ENCODE measurements at places on chromosomes 5 and 9. TPM values are rescaled to one million over a fixed set of nuclear protein-coding genes. Genes with fewer than 3 reads are reported as not detected.

GRCh38 chr9:37421914-37422288, 595 bp upstream of the GRHPR start:
- ATAC-seq: no peak

- no peak for ATAC-seq
Observed at GRCh38 chr5:142009886-142010285, 2.9 kb downstream of the GNPDA1 start.

DNA sequence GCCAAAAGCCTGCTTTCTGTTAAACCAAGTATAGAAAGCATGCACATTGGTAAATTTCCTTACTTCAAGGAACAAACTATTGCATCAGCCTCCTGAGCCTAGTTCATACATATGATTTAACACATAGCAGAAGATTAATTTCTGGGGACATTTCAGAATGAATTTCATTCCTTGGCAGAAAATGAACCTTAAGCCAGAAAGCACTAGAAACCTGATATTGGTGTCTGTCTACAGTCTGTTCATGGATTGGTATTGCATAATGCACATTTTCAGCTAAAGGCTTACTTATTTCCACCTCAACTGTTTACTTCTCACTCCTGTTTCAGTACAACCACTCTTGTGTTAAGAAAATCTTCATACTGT, 1471.8 kb upstream of the NUDT12 start:
- ATAC-seq: peak; percentile 66

Gene GALNT12
- 1.2 TPM for total RNA-seq

DNA sequence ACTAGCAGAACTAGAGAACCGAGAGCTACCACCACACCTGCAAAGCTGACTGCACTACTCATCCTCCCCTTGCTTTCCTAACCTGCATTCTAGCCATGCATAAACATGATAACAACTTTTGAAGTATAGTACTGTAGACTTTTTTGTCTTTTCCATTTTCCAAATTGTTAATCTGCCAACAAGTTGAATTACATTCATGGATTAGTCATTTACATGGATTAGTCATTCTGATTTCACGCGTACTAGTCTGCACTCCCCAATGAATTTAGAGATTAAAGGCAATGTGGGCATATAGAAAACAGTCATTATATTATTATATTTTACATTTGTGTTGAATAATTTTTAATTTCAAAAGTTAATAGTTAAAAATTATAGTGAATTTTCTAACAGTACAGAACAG, 81.4 kb downstream of the EDIL3 start:
- no peak for ATAC-seq

DNA sequence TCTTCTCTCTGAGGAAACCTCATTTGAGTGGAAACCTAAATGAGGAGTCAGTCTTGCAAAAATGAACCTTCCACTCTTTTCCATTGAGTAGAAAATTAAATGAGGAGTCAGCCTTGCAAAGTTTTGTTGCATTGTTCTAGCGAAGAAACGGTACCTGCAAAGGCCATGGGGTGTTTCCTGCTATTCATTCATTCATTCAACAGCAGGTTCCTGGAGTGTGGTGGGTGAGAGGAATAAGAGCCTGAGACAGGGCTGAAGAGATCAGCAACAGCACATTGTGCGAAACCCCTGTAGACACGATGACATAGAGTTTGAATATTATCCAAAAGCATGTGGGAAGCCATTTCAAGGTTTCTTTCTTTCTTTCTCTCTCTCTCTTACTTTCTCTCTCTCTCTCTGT, 14.6 kb upstream of the SETX start:
- no peak for ATAC-seq

DNA sequence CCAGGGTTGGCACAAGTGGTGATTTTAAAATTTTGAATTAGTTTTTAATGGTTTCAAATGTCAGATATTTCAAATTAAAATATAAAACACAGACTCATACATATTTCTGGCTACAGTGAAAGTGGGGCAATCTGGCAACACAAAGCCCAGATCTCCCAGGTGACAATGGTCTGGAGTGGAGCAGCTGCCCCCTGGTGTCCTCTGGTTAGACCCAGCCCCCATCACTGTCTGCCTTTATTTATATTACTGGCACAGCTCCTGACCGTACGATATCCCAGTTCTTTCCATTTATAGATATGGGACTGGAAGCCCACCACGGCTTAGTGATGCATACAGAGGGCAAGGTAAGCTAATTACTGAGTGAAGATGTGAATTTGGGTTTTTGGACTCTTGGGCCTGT, 37.3 kb downstream of the MACIR start:
- no peak for ATAC-seq

GRCh38 chr9:109463924-109464625, 34.0 kb downstream of the PTPN3 start:
- ATAC-seq: no peak

Gene MYORG
- 2.3 TPM for total RNA-seq

Gene PRDM9
- 0.05 TPM for total RNA-seq

DNA sequence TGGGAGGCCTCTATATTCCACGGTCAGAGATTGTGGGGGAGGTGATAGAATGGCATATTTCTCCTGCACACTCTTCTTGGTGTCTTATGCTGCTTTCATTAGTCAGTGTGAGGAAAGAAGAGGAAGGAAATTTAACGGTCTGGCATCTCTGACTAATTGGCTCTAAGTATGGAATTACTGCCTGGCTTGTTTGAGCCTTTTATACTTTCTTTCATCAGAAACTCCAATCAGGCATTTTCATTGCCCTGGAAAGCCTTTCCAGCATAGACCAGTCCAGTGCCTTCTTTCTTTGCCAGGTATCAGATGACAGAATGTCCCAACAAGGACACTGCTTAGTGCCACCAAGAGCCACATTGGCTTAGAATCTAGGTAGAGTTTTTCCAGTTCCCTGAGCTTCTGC, 30.2 kb downstream of the CYSTM1 start:
- ATAC-seq: no peak

GRCh38 chr9:99359336-99359735, 137.3 kb downstream of the SEC61B start:
- ATAC-seq: no peak

GRCh38 chr5:139388198-139388821, 1.4 kb downstream of the MZB1 start:
- peak; percentile 22 for ATAC-seq

DNA sequence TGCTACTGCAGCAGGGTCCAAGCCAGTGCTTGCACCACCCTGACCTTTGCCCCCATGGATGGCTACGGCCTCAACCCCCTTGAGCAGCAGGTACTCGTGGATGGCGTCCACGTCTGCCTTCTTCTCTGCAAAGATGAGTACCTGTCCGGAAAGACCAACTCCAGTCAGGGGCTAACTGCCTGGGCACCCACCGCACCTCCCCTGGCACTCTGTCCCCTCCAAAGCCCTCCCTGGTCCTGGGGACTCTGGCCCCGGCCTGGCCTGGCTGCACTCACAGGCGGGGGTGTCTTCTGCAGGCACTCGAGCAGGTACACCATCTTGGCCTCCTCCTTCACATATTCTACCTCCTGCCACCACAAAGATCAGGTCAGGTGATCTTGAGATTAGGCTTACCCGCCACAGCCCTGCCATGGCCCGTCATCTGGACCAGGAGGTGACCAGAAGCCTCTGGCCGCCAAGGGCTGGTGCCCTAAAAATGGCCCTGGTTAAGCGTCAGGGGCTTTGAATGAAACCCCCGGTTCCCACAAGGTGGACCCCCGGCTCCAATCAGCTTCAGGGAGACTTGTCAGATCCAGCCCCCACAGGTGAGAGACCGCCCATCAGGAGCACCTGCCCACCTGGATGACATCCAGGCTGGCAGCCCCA, 3.2 kb upstream of the DOK3 start:
- no peak for ATAC-seq

- peak; percentile 45 for ATAC-seq
Observed at GRCh38 chr9:96270236-96270744, 31.7 kb downstream of the HSD17B3 start.

DNA sequence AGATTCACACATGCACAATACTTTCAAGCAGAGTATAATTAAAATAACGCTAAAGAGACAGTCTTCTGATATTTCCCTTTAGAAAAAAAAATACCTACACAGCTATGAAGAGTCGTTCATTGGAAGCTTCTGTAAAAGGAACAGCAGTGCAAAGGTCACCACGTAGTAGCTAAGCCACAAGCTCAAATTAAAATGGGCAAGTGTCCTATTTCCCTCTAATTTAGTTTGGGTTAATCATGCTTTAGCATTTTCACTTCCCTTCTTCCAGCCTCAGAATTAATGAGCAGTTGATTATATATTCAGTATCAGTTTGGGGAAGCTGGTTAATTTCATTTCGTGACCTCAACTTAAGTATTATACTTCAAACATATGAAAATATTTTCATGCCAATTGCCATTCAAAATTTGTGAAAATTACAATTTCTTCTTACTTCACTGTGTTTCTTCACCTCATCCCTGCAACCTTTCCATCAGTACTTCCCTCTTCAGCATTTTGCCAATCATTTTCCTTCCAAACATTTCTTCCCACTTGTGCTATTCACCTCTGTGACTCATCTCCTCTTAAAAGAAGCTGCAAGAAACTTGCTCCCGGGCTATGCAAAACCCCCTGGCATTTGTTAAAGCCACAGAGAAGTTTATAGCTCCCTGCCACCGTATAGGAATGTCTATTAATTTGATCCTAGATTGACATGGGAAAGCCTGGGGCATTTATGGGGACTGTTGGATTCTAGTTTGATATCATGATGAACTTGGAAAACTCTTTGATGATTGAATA, 83.0 kb downstream of the DMRTA1 start:
- no peak for ATAC-seq

GRCh38 chr5:8239646-8240045, 370.7 kb downstream of the MTRR start:
- ATAC-seq: no peak

- ATAC-seq: no peak
Observed at GRCh38 chr9:109536859-109537258, 38.8 kb upstream of the PTPN3 start.

- ATAC-seq: peak; percentile 51
Observed at GRCh38 chr9:92986176-92987119, 39.1 kb downstream of the FGD3 start.

Gene CCL27
- 0.75 TPM for total RNA-seq

DNA sequence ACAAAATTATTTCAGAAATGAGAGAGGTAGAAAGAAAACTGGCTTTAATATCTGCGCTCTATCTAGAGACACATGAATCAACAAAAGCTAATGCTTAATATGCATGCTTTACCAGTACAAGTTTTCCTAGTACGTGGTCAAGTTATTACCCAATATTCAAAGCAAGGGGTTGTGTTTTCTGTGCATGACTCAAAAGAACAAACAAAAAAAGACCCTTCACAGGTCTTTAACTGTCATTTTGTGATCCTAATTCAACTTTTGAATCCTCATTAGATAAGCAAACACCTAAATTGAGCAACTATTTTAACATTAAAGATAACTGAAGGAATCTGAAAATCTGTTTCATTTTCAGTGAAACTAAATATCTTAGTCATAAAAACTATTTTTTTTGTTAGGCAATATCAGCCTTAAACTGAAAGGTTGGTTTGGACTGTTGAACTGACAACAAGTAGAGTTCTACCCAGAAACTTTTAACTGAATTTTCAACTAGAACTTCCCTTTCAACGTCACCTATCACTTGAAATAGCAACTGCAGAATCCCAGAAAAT, 12.5 kb downstream of the ST8SIA4 start:
- no peak for ATAC-seq

Gene C5
- total RNA-seq: 3.6 TPM

GRCh38 chr5:122770477-122770876, 4.4 kb upstream of the SNX2 start:
- ATAC-seq: no peak

Measured in motor neuron (in vitro differentiated cells).